ENCODE measurements at places on chromosomes 13 and 19. TPM values are rescaled to one million over a fixed set of nuclear protein-coding genes. Genes with fewer than 3 reads are reported as not detected.

CGB1 gene
- not detected for polyA plus RNA-seq

HSD17B14 gene
- polyA plus RNA-seq, result 1.1 TPM

CBARP gene
- not detected for polyA plus RNA-seq

GPR4 gene
- not detected for polyA plus RNA-seq

C1QTNF9 gene
- polyA plus RNA-seq, result not detected

CLDN10 gene
- not detected for polyA plus RNA-seq

SHANK1 gene
- polyA plus RNA-seq, result not detected

CELF5 gene
- polyA plus RNA-seq, result 0.32 TPM

ZFP28 gene
- polyA plus RNA-seq, result 3.0 TPM

ZNF728 gene
- not detected for polyA plus RNA-seq

HRC gene
- not detected for polyA plus RNA-seq

CYP2A6 gene
- polyA plus RNA-seq, result not detected

ZNF20 gene
- polyA plus RNA-seq, result 1.6 TPM

CACNG8 gene
- not detected for polyA plus RNA-seq

TNFRSF19 gene
- polyA plus RNA-seq, result not detected

ECSIT gene
- polyA plus RNA-seq, result 27.3 TPM

CGB3 gene
- not detected for polyA plus RNA-seq

SLC8A2 gene
- not detected for polyA plus RNA-seq

ATP8A2 gene
- polyA plus RNA-seq, result 0.47 TPM

RFPL4A gene
- polyA plus RNA-seq, result not detected

NLRP4 gene
- polyA plus RNA-seq, result not detected

FPR1 gene
- not detected for polyA plus RNA-seq

KCNJ14 gene
- polyA plus RNA-seq, result 0.18 TPM

TEX26 gene
- not detected for polyA plus RNA-seq

SLC1A6 gene
- not detected for polyA plus RNA-seq

WDR88 gene
- polyA plus RNA-seq, result 0.28 TPM

DPF1 gene
- polyA plus RNA-seq, result not detected

Measured in CD4-positive, alpha-beta memory T cell (primary cell).